ENCODE measurements at places on chromosomes 11 and 22. TPM values are rescaled to one million over a fixed set of nuclear protein-coding genes. Genes with fewer than 3 reads are reported as not detected.

OR2AG2 gene
- total RNA-seq: not detected

- DNase-seq: no peak
Measured at GRCh38 chr22:25557218-25557617, 7.3 kb upstream of the GRK3 start.

GRCh38 chr22:41340357-41340756 lies 39.0 kb downstream of the ZC3H7B start:
- DNase-seq: no peak

- no peak for DNase-seq
Measured at GRCh38 chr11:70383664-70384565, 14.4 kb upstream of the CTTN start.

GRCh38 chr11:121503051-121503450 lies 50.3 kb upstream of the SORL1-AS1 start:
- no peak for DNase-seq

GRCh38 chr11:121466063-121466794 lies 13.5 kb upstream of the SORL1-AS1 start:
- DNase-seq: peak; percentile 72

Data from CD8-positive, alpha-beta T cell (primary cell).